DMS79 treated with DMSO at 0.1 percent for 48 hours (cell line): ENCODE measurements at places on chromosomes 6 and 20.
A peak's percentile ranks its signal among the peaks of the same experiment; 100 is the strongest.

DNA sequence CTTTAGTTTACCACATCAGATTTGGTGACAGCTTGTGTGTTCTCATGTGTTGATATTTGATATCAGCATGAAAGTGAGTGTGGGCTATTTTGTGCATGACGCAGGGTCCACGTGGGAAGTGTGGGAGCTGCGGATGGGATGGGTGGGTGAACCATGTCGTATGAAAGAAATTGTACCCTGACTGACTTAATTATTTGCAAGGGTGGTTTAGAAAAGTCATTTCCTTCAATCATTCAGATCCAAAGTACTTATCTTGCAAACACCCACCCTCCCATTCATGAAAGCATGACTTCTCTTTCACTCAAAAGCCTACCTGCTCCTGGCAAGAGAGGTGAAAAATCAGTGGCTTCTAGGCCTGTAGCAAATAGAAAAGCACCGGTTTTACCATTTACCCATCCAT lies 91.8 kb upstream of the BACH2 start:
- no peak for DNase-seq

GRCh38 chr6:52598123-52598823 lies 21.4 kb upstream of the TRAM2 start:
- DNase-seq = no peak

- no peak for DNase-seq
These were observed 47.5 kb downstream of the EFCAB8 start for GRCh38 chr20:32906200-32906599.

- no peak for DNase-seq
These were observed 3.7 kb upstream of the FAXC start for GRCh38 chr6:99353126-99353525.

DNA sequence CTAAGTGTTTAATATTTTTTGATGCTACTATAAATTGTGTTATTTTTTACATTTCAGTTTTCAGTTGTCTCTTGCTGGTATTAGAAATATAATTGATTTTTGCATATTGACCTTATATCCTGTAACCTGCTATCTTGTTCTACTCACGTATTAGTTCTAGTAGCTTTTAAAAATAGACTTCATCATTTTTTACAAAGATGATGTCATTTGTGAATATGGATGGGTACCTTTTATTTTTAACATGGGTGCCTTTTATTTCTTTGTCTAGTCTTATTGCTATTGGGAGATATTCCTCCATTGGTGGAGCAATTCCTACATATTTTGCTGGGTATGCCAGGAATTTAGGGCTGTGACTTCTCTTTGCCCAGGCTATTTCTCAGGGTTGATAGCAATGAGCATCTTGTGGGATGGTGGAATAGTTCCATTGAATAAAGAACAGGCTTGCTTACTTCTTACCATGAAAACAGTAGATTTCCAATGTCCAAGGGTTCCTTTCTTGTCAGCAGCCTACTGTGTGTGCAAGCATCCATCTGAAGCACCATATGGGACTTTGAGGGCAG lies 149.7 kb downstream of the CARMIL1 start:
- DNase-seq = no peak

GRCh38 chr6:98843271-98844243 lies 9.2 kb downstream of the POU3F2 start:
- DNase-seq = no peak

- no peak for DNase-seq
These were observed 155.8 kb upstream of the AFDN start for GRCh38 chr6:167670938-167671338.

- peak; percentile 77 for DNase-seq
These were observed 878 bp upstream of the PNRC1 start for GRCh38 chr6:89079511-89080234.

DNA sequence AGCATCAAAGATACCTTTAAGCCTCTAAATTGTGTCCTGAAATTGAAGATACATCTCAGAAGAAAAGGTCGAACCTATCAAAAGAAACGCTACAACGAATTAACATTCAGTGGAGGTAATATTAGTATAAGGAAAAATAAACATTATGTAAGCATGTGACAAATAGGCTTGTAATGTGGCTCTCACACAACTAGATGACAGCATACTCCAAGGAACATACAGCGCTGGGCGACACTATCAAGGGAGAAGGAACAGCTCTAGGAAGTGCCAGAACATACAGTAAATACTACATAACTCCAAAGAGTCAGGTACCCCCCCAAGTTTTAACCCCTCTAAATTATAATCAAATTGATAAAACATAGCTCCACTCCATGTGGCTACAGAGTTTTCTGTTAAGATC lies 103.5 kb downstream of the LAMP5 start:
- DNase-seq = peak; percentile 23

DNA sequence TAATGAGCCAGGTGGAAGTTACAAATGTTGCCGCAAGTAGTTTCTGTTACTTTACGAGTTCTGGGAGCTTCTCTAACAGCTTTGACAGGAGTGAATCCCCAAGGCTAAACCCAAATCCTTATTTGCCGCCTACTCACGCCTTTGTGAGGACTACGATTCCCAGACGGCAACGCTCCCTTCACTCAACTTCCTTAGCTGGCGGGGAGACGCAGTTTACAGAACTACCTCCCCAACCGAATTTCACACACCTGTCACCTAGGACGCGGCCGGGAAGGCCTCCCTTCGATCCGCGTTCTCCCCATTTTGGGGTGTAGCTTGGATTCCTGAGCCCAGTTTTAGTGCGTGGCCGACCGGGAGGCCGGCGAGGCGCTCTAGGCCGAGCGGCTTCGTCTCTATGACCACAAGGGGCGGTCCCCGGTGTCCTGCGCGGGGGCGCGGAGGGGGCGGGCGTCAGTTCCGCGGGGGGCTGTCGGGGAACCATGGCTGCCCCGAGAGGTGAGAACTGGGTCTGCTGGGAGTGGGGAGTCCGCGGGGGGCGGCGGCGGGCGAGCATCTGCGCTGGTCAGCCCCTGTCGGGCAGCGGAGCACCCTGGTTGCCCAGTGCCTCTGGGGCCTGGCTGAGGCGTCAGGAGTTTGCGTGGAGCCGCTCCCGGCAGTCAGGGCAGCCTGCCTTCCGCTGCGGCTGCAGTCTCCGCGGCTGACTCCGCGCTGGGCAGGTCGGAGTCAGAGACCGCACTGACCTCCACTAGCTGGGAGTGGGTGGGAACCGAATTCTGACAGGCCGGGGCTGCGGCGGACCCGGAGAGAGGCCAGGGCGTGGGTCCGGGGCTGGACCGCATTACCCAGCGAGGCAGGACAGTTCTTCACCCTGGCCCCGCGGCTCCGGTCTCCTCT lies at the start of gene SLC35A1:
TSS of gene SLC35A1 (plus strand) at position 450 of the 894 bp plus-strand sequence. CDS start at position 480, 30 bp downstream.
- DNase-seq = peak; percentile 63

GRCh38 chr6:143964674-143965081 lies 43.4 kb downstream of the PLAGL1 start:
- DNase-seq = no peak

DNA sequence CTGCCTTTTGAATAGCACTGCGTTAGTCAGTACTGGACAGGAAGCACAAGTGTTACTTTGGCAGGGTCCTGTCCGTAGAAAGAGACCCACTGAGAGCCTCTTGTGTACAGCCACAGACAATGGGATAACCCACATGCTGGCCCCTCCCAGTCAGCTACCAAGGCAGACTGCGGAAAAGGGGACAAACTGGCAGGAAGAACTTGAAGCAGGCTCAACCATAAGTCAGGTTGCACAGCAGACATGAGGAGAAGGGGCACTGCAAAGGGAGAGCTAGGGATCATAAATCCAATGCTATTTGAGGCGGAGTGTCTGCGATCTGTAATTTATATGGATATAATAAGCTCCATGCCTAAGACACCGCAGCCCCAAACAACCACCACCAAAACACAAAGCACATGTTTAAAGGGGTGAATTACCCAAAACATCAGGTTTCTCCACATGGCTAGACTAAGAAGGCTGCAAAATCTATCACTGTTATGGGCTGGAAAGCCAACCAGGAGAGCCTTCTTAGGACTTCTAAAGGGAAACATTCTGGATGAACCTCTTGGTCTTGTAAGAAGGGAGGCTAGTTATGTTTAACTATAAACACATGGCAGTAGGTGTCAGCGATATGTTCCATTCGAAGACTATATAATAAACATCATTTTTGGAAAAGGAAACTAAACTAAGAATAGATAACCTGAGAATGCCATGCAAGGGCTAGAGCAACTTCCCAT lies 141.7 kb downstream of the BACH2 start:
- DNase-seq = no peak

DNA sequence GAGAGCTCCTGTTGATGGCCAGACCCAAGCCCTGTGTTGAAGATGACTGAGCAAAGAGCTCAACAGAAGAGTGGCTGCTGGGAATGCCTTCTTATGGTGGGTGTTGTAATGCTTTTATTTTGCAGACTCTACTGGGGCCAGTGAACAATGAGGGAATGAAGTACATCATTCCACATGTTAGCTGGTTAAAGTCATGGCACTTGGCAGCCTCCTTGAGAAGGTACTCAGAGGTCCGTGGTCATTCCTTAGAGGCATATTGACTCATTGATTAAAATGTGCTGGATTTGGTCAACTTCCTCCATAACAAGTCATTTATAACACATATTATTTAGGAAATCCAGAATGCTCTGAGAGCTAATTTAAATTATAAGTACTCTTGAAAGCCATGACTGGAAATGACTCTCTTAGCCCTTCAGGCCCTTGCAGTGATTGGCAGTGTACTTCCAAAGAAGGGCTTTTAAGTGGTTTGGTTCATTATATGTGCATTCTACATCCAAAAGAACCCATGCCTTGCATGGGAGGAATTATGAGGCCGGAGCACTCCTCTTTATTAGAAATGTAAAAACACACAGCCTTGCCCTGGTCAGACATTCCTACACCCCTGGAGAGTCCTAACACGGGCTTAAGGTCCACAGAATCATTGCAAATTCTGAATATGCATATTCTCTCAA lies 976.9 kb downstream of the KIF16B start:
- no peak for DNase-seq

- DNase-seq = no peak
These were observed 255.0 kb downstream of the HACE1 start for GRCh38 chr6:104604685-104605084.

- no peak for DNase-seq
These were observed 6.3 kb upstream of the GMPR start for GRCh38 chr6:16232086-16232485.

- no peak for DNase-seq
These were observed 297.0 kb downstream of the ZNF217 start for GRCh38 chr20:53296451-53297153.

- DNase-seq = no peak
These were observed 135.0 kb upstream of the JARID2 start for GRCh38 chr6:15110726-15111354.

DNA sequence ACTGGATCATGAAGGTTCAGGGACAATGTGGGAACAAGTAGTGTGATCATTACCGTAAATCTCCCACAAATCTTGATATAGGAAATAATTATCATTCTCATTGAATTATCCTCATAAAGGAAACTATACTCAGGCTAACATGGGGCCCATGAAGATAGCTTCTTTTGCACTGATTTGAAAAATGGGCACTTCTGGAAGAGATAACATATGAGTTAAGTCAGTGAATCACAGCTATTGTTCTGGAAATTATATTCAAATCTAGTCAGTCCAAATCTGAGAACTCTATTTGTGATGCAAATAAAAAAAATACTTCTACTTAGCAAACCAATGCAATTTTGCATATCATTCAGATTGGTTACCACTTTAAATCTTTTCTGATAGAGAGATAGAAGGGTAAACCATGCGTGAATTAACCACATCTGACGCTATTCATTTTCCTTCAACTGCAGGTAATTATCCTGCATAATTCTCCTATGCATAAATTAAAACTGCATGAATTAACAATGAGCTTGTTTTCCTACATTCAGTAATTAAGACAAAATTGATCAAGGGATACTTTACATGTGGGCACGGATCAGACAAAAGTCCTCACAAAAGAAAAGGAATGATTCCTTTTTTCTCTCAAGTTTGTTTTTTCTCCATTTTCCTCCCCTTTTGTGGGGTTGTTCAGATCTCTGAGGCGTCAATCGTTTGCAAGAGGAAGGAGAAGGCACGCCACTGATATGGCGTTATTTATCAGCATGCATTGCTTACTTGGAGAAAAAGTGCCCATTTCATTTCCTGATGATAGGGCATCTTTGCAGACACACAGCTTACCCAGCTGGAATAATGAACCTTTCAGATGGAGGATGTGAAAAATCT lies 36.4 kb downstream of the RIPOR2 start:
- DNase-seq = no peak

DNA sequence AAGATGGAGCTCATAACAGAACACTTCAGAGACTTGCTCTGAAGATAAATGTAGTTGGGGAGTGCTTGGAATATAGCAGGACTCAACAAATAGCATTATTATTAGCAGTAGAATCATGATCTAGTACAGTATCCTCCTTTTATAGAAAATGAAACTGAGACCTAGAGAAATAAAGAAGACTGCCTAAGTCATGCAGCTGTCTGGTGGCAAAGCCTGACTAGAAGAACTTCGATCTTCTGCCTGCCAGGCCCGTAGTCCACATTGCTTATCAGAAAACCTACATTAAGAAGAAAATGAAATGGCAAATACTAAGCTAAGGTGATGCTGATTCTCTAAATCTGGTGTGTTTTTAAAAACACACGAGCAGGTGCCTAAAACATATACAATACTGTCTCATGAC lies 46.4 kb upstream of the DST start:
- DNase-seq = no peak

DNA sequence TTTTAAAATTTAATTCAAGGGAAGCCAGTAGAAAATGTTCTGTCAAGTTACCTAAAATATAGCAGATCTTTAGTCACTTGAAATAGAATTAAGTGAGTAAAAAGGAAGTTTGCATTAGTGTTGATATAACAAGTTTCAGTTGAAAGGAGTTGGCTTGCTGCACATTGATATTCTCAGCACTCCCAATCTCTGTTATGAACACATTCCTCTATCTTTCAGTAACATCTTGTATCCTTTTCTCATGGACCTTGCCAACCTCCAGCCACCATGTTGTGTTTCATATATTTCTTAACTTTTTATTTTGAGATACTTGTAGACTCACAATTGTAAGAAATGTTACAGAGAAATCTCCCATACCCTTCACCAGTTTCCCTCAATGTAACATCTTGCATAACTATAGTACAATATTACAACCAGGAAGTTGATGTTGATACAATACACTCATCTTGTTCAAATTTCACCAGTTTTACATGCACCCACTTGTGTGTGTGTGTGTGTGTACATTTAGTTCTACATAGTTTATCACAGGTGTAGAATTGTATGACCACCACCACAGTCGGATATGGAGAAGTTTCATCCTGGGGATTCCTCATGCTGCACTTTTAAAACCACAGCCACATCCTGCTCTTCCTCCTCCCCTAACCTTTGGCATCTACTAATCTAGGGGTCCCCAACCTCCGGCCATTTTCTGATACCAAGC lies 20.2 kb upstream of the PAQR8 start:
- DNase-seq = no peak

DNA sequence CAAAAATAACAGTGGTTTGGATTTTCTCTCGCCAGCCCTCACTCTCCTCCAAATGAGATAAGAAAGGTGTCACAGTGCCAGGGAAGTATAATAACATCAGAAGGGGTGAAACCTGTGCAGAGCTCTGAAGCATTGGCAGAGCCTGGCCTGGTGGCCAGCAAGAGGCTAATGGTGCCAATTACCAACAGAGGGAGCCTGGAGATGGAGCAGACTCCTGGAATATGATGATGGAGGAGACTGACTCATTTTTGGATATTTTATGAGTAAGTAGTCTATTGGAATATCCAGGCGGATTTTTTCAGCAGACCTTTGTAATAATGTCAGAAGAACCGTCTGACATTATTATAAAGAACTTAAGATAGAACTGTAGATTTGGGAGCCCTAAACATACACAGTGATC lies 442.6 kb upstream of the MARCKS start:
- no peak for DNase-seq

GRCh38 chr6:6772751-6773150 lies 184.2 kb downstream of the LY86 start:
- DNase-seq = peak; percentile 24
